ENCODE measurements at places on chromosomes 2 and 18. TPM values are rescaled to one million over a fixed set of nuclear protein-coding genes. Genes with fewer than 3 reads are reported as not detected.

Gene AOX1
- 0.44 TPM for polyA plus RNA-seq

Gene C18orf54
- polyA plus RNA-seq = 2.2 TPM

Gene GPAT2
- polyA plus RNA-seq = 1.5 TPM

- peak; percentile 65 for DNase-seq
These were observed 592.1 kb downstream of the TDRD15 start for GRCh38 chr2:21715887-21716286.

DNA sequence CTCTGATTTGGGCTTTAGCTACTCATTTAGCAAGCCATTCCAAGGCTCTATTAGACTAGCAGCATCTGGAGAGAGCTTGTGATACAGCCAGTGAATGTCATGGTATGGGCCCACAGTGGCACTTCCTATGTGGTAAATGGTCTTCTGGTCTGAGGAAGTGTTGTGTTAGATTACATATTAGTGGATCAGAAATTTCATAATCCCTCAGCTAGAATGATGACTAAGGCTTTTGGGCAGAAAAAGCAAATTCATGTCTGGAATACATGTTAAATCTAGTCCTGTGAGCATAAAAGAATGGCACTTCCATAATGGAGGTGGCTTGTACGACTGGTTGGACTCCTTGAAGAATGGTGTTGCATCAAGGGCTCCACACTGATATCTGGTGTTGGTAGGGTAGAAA lies 436.8 kb upstream of the CWC22 start:
- DNase-seq = no peak
